ENCODE measurements at places on chromosomes 5 and 9.
A peak's percentile ranks its signal among the peaks of the same experiment; 100 is the strongest.

- DNase-seq = no peak
Measured at GRCh38 chr5:154157483-154158378, 32.8 kb upstream of the GALNT10 start.

GRCh38 chr5:168827636-168828035 lies 248.5 kb upstream of the PANK3 start:
- no peak for DNase-seq

DNA sequence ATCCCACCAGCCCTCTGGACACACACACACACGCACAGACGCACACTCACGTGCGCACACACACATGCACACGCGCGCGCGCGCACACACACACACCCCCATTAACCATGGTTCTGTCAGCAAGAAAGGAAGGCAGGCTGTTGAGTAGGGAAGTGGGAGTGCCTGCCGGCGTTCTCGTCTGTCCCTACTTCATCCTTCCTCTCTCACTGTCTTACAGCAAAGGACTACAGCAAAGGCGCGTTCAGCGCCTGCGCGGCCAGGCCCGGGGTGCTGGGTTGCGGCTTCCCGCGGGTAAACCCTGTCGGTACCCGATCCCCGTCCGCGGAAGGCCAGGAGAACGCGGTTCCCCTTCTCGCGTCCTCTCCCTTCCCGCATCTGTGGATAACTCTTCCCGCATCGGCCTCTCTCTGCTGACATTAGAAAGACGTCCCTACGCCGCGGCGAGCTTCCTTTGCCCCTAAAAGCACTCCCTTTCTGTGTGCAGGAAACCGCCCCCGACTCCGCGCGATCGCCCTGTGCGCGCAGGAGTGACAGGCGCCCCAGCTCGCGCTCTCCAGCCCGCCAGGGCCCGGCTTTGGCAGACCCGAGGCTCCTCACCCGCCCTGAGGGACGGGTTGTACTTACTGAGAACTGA lies 219.2 kb downstream of the AGTPBP1 start:
- DNase-seq = no peak

DNA sequence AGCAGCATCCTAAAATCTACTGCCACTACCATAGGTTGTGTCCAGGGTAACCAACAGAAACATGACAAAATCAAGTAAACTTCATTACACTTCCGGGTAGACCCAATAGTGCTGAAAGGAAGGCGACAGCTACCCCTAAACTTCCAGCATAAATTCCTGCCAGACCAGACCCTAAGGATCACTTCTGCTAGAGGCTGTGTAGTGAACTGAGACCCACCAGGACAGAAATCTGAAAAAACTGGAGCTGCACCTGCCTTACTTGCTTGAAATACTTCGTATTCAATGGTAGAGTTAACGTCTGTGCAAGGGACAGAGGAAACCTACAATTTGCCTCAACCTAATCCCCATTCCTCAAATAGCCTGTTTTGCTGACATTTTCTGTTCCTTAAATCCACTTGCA lies 1.0 kb upstream of the SECISBP2 start:
- no peak for DNase-seq

DNA sequence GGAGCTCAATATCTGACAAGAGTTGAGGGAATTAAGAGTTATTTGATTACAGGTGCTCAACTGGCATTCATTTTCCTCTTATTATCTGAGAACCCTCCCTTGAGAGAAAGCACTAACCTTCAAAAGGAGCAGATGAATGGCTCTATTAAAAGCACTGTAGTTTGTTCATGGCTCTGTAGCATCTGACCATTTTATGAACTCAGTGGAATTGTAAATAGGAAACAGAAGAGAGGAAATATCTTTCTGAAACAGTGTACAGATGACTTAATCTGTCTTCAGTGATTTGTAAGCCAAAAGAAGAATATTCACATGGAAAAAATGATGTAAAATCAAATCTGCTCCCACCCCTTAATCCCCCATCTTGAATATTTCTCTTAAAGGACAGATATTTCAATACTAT lies 810.4 kb upstream of the GRAMD2B start:
- no peak for DNase-seq

GRCh38 chr5:34756781-34757624 lies 82.0 kb upstream of the TTC23L start:
- no peak for DNase-seq

DNA sequence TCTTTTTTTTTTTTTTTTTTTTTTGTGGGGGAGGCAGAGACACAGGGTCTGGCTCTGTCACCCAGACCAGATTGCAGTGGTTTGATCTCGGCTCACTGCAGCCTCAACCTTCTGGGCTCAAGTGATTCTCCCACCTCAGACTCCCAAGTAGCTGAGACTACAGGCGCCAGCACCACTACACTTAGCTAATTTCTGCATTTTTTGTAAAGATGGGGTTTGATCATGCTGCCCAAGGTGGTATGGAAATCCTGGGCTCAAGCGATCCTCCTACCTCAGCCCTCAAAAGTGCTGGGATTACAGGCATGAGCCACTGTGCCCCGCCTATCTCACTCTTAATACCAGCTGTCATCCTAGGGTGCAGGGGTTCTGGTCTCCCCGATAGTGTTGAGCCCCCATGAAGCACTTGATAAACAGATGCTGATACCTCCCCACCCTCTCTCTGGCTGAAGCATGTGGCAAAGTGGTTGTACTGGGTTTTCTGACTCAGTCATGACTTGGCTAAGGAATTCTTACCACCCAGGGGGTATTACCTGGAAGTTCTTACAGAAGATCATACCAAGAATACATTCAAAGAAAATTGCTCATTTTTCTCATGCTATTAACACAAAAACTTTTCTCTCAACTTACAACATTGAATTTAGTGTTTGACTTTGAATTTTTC lies 110.2 kb upstream of the DAPK1 start:
- DNase-seq = no peak

- no peak for DNase-seq
Measured at GRCh38 chr5:8650186-8650585, 781.2 kb downstream of the MTRR start.

- no peak for DNase-seq
Measured at GRCh38 chr9:76926846-76927245, 20.9 kb upstream of the PRUNE2 start.

- no peak for DNase-seq
Measured at GRCh38 chr9:116390303-116391228, 237.0 kb downstream of the PAPPA start.

- no peak for DNase-seq
Measured at GRCh38 chr5:9617221-9617620, 12.9 kb downstream of the TAS2R1 start.

DNA sequence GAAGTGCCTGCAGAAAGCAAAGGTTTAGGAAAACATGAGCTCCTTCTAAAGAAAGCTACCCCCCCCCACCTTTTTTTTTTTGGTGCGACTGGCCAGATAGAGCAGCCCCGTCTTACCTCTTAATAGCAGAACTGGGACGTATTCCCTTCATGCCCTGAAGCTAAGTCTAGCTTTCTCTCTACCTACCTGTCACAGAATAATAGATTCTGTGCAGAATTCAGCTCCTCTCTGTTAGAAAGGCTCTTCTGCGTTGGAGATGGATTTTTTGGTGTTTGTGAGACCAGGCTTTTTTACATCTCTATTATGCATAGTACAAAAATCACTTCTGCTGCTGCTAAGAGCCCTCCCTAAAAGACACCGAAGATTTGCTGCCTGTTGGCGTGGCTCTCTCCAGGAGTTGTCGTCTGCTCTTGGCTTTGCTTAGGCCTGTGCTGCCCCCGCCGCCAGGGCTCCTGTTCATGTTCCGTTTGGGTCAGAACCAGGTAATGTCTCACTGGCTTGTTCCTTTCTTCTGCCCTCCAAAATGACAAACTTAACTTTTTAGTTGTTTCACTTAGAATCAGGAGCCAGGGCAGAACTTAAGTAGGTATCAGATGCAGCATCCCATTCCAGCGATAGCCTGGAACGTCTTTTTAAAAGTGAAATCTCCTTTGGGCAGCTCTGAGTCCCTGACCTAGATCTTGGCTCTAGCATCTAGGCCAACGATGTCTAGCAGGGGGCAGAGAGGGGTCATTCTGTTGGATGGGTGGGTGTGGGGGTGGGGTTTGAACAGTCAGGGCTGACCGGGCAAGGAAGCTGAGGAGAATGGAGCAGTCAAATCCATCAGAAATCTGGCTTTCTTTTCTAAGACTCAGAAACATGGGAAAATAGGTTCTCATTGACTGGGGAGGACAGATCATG lies 2.5 kb downstream of the TRIO start:
- no peak for DNase-seq

DNA sequence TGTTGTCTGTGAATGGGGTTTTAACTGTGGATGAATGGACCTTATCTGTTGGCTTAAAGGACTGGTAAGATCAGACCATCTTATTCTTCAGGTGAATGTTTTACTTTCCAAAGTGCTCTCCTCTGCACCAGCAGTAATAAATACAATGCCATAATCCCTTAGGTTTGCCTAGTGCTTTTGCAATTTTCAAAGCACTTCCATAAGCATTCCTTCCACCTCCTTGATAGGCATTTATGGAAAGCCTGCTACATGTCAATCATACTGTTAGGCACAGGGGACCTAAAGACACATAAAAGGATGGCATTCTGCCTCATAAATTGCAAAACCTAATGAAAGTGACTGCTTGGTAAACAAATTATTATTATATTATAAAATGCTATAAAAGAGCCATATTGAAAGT lies 21.4 kb downstream of the IL7R start:
- no peak for DNase-seq

DNA sequence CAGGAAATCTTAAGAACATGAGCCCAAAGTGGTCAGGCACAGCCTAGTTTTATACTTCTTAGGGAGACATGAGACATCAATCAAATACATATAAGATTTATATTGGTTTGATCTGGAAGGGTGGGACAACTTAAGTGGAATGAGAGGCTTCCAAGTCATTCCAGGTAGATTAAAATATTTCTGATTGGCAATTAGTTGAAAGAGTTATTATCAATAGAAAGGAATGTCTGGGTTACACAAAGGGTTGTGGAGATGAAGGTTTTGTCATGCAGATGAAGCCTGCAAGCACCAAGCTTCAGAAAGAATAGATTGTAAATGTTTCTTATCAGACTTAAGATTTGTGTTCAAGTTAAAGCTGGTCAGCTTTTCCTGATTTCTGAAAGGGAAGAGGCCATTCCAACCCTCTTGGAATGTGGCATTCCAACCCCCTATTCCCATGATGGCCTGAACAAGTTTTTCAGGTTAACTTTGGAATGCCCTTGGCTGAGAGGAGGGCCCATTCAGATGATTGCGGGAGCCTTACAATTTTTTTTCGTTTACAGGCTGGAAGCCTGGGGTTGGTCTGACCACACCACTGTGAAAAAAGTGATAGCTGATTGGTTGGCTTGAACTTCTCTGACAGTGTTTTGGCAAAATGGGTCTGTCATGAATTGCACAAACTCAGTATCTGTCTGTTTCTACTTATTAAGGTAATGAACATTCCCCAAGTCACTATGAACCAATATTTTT lies 245.6 kb upstream of the RAI14 start:
- DNase-seq = no peak

DNA sequence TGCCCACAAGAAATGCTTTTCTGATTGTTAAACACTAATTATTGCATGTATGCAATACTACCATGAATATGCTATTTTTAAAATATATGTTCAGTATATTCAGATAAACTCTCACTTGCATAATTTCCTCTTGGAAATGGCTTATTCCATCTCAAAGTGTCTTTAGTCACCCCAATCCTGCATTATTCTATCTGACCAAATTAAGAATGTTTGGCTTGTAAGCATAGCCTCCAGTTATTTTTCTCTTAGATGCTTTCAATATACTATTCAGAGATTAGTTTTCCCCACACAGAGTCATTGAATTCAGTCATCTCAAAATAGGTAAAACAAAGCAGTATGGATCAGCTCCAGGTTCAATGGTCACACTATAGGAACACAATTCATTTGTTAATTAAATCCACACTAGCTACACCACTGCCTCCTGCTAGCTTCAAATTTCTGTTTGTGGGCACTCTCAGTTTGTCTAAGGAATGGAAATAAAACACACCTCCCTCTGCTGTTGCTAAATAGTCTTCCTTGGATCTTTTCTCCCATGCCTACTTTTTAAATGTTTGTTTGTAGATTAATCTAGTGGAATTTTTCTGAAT lies 134.6 kb upstream of the TBCA start:
- DNase-seq = no peak

GRCh38 chr5:135546101-135546500 lies 10.3 kb upstream of the NEUROG1 start:
- DNase-seq = no peak

- DNase-seq = no peak
Measured at GRCh38 chr9:35852876-35853865, 17.0 kb downstream of the OR13J1 start.

DNA sequence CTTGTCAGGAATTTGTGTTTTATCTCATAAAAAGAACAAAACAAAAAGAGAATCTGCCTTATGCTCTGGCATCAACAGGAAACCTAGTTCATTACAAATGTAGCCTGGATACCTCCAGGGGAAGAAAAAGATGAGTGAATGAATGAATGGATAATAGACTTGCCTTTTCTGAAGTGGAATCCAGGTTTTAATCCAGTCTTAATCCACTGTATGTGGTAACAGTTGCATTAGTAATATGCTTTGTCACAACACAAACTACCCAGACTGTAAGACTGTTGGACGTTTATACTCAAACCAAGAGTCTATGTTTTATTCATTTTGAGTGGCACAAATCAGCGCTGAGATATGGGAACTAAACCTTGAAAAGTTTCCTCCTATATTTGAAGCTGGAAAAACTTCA lies 32.1 kb upstream of the MAP3K1 start:
- DNase-seq = no peak

- DNase-seq = peak; percentile 0
Measured at GRCh38 chr5:59367791-59368394, 525.6 kb downstream of the PDE4D start.

- DNase-seq = no peak
Measured at GRCh38 chr5:112279082-112279481, 140.0 kb downstream of the EPB41L4A start.

- no peak for DNase-seq
Measured at GRCh38 chr5:44454002-44454401, 64.8 kb upstream of the FGF10 start.

DNA sequence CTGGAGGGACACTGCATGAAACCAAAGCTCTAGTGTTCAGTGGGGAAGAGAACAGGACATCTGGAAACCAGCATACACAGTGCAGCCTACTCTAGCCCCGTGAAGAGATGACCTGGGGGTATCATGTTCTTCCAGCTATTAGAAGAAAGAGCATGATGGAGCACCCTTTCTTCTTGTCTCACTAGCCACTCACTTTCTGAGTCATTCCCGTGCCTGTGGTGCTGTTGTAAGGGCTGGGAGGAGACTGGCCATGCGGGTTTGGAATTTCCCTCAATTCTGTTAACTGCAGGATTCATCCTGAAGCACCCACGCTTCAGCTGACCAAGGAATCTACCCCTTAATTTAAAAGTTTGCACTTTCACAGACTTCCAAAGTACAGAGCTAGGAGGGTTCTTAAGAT lies 137.0 kb downstream of the COL23A1 start:
- no peak for DNase-seq

GRCh38 chr9:127482662-127483061 lies 31.4 kb downstream of the LRSAM1 start:
- DNase-seq = no peak

Data from esophagus squamous epithelium (tissue), 5 donors.